Ovary (tissue), 10 donors: ENCODE measurements at places on chromosomes 12 and 14.

- no peak for DNase-seq
Observed at GRCh38 chr14:26730929-26731618, 133.2 kb upstream of the NOVA1 start.

GRCh38 chr12:46507766-46508165, 135.2 kb upstream of the SLC38A2 start:
- DNase-seq, result no peak

- DNase-seq, result no peak
Observed at GRCh38 chr12:39610436-39611025, 9.1 kb downstream of the ABCD2 start.

- DNase-seq, result no peak
Observed at GRCh38 chr14:69877492-69877891, 1.7 kb upstream of the SMOC1 start.

- DNase-seq, result no peak
Observed at GRCh38 chr12:128795530-128796361, 28.0 kb downstream of the SLC15A4 start.

- DNase-seq, result no peak
Observed at GRCh38 chr12:27575090-27575761, 51.2 kb downstream of the PPFIBP1 start.

- DNase-seq, result no peak
Observed at GRCh38 chr12:75488553-75488952, 8.0 kb downstream of the GLIPR1 start.
